ENCODE measurements at places on chromosomes 12 and 14.

GRCh38 chr12:91219511-91219910 lies 36.9 kb upstream of the DCN start:
- DNase-seq = no peak

GRCh38 chr12:67772267-67773169 lies 124.0 kb downstream of the DYRK2 start:
- DNase-seq = no peak

- no peak for DNase-seq
Observed at GRCh38 chr12:65876898-65877721, 52.8 kb downstream of the HMGA2 start.

- DNase-seq = no peak
Observed at GRCh38 chr12:98719515-98720504, 74.7 kb downstream of the APAF1 start.

GRCh38 chr12:107992870-107993451 lies 136.1 kb upstream of the WSCD2 start:
- DNase-seq = no peak

DNA sequence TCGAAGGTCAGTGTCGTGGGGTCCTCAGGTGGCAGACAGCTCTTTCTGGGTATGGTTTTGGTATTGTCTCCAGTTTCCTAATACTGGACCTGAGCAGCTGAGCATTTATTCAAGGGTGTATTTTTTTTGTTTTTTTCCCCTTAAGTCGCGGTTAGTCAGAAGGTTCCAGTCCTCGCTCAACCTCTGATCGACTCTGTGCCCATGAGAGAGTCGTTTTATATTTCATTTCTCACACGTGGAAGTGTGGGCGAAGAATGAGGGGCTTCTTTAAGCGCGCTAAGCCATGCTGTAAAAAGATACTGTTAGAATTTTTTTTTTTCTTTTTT lies 499 bp downstream of the MIPOL1 start:
- DNase-seq = no peak

DNA sequence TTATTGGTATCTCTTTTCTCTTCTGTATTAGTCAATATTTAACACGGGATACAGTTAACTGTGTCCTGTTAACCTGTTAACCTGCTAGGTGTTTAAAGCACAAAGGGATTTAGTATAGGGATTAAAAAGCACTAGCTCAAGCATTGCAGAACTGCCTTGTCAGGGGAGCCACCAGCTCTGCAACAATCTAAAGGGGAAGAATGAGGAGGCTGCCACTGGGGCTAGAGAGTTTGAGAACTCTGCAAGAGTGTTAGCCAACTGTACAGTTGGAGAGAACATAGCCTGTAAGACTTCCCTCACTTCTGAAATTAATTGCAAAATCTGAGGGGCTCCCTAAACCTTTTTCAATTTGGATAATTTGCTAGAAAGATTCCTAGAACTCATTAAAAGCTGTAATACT lies 6.5 kb upstream of the VRK1 start:
- no peak for DNase-seq

- DNase-seq = no peak
Observed at GRCh38 chr12:66048218-66048834, 82.2 kb downstream of the LLPH start.

GRCh38 chr14:58428118-58428683 lies 682 bp downstream of the KIAA0586 start:
- DNase-seq = peak; percentile 20

GRCh38 chr14:98334186-98334585 lies 937.8 kb downstream of the BCL11B start:
- no peak for DNase-seq

- no peak for DNase-seq
Observed at GRCh38 chr12:73531752-73532151, 1005.9 kb upstream of the ATXN7L3B start.

- DNase-seq = no peak
Observed at GRCh38 chr12:12592930-12593329, 18.7 kb upstream of the CREBL2 start.

- no peak for DNase-seq
Observed at GRCh38 chr14:22202313-22202712, 386.7 kb downstream of the DAD1 start.

DNA sequence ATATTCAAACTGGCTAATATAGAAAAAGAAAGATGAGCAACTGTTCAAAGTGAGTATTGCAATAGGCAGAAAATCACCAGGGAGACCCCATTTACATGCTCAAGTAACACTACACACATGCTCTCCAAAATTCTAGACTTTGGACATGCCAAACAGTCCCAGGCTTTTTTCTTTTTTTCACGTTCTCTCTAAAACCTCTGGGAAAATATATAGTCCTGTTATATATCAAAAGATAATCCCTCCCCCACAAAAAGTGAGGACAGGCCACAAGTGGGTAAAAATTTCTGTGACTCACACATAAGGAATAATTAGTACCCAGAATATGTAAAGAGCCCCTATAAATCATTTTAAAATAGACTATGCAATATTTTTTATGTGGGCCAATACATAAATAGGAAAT lies 55.2 kb downstream of the EFCAB11 start:
- DNase-seq = no peak

GRCh38 chr14:104438166-104438887 lies 141.2 kb upstream of the C14orf180 start:
- no peak for DNase-seq

GRCh38 chr12:75130811-75131210 lies 78.8 kb downstream of the KCNC2 start:
- no peak for DNase-seq

GRCh38 chr14:55547650-55548315 lies 32.2 kb upstream of the KTN1 start:
- no peak for DNase-seq

DNA sequence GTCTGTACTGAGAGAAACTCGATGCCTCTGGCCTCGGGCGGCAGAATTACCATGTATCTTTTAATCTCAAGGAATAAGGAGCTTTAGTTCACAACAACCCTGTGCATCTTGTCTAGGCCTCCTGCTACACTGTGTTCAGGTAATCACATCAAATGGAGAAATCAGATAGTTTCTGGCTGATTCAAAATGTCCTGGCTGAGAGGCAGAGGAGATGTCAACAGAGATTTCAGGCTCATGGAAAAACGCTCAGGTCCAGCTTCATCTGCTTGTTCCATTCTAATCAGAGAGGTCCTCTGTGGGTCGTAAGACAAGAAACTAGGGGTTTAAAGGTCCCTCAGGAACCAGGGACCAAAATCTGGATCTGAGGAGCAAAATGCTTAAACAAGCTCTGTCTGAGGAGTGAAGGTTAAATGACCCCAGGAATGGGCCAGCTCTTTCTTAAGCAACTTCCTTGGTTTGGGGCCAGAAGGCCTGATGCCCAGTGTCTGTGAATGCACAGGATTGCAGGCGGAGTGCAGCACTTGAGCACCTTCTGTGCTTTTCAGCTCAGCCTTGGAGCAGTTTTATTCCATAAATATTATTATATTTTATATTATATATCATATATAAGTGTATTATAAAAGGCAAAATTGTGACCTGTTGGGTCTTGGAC lies 170.2 kb upstream of the PRICKLE1 start:
- no peak for DNase-seq

DNA sequence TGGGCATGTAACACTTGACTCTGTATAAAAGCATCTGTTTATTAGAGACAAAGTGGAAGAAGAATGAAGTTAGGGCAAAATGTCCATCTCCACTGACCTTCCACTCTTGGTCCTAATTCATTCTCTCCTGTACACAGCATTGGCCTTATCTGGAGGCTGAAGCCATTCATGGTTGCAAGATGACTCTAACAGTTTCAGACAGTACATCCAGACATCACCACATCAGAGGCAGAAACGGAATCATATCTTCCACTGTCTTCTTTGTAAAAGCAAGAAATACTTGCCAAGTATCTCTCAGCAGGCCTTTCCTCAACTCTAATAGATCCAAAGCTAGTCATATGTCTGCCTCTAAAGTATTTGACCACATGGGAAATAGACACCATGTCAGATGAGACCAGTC lies 41.1 kb downstream of the PTHLH start:
- DNase-seq = no peak

DNA sequence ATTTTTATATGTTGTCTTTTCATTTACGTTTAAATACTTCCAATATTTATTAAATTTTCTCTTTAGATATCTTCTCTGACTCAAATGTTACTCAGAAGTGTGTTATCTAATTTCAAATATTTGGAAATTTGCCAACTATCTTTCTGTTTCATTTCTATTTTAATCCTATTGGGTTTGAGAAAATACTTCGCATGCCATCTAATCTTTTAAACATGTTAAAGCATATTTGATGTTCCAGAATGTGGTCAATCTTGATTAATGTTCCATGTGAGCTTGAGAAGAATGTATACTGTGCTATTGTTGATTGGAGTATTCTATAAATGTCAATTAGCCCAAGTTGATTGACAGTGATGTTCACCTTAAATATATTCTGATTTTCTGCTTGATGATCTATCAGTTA lies 11.9 kb upstream of the DCN start:
- DNase-seq = no peak

DNA sequence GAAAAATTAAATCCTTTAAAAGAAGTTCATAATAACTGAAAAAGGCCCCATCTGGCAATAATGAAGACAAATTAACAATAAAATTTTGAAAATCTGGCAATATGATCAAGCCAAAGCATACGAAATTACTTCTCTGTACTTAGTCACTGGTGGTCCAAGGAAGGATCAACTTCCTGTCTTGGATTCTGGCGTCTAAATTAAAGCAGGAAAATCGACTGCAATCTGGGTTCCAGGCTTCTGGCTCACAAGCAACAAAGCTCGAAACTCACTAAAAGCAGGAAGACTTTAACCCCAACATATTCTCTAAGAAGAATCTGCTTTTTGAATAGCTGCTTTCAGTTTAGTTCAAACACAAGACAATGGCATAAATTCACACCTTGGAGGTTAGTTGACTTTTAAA lies 49.7 kb downstream of the LRIG3 start:
- no peak for DNase-seq

DNA sequence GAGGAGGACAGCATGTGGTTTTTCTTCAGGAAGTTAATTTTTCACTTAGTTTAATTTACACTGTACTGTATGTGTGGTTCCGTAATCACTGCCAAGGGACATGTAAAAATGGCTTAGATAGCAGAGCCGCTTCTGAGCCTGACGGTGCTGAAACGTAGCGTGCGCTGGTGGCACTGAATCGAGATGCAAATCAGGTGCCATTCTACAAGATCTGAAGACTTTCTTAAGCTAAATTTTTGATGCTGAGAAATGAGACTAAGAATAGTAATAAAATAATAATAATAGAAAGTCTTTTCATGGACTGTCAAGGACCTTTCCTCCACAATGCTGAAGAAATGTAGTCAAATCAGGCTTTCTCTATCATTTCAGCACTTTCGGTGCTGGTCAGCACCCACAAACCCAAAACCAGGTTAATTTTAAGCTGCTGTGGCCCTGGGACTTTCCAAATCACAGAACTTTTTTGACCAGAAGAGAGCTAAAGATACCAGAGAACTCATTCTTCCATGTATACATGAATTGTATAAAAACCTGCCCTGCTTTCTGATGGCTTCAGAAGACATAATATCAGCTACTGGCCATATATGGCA lies 183.3 kb upstream of the LMO3 start:
- DNase-seq = no peak

DNA sequence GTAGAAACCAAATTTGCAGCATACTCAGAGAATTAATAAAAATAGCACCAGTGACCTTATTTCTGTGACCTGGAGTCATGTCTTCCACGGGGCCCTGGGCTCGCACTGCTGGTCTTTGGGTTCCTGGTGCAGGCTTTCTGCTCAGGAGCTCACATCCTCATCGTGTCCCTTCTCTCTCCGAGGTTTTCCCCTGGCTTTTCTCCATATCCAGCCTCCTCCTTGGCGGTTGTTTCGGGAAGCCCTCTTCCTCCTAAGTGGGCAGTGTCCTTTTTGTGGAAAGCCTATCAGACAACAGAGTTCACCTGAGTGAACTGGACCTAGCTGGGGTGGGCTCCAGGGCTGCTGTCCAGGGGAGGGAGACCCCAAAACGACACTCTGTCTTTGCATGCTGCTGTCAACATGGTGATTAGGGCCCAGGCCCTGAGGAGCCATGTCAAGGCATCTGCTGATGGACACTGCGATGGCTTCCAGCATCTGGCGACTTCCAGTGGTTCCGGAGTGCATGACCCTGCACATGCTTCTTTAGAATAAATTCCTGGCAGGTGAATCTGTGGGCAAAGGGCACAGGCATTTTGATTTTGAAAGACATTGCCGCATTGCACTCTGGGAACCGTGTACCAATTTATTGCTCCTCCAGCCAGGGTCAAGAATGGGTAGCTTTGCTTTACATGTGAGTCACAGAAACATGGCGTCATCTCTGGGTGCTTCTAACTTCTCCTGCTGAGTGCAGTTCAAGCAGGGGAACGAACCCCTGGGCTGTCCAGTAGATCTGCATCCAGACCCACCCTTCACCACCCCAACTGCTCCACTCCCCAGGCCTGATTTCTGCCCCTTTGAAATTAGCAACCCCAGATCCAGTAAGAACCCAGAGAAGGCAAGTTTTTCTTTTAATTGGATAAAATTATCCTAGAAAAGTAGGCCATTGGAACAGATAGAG lies 136.8 kb downstream of the ADGRD1 start:
- DNase-seq = no peak

- no peak for DNase-seq
Observed at GRCh38 chr12:57881475-57881874, 34.9 kb upstream of the CTDSP2 start.

DNA sequence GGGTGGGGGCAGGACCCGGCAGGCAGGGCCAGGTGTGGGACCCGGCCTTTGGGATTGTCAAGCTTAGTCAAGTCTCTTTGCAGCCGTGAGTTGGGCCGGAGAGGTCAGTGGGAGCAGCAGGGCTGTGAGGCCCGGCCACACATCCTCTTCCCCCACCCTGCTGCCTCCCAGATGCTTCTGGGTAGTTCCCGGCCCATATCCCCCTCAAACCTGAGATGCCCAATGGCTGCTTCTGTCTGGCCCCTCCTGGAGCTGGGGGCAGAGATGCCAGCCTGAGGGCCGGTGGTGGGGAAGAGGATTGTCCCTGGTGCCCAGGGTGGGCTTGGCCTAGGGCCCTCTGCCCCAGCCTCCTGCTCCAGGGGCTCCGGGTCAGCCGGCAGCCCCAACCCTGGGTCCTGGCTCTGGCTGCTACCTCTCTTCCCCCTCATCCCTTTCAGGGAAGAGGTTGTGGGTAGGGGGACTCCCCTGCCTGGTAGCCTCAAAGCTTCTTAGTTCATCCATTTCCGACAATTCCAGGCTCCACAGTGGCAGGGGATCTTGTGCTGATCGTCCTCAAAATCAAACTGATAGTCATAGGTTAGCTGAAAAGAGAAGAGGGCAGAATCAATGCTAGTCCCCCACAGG lies 2.8 kb upstream of the PRKAG1 start:
- no peak for DNase-seq

DNA sequence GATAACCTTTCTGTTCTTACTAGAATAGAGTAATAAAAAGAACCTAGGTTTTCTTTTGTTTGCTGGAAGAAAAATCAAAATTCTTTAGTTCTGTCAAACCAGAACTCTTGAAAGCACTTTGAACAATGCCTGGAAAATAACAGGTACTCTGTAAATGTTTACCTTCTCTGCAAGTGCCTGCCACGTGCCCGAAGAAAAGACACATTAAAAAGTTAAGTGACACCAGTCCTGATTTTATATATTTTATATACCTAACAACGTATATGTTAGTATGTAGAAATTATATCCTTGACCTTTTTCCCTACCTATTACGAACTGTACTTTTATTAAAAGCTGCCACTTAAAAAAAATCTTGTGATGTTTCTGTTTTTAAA lies 976 bp downstream of the THAP2 start:
- DNase-seq = no peak

Data from CD4-positive, alpha-beta T cell treated with Interleukin-15 for 4 hours (primary cell).